ENCODE measurements at places on chromosomes 1 and 21. TPM values are rescaled to one million over a fixed set of nuclear protein-coding genes. Genes with fewer than 3 reads are reported as not detected.

GRCh38 chr21:35039595-35040289 lies 9.4 kb downstream of the RUNX1 start:
- peak; percentile 52 for DNase-seq

DNA sequence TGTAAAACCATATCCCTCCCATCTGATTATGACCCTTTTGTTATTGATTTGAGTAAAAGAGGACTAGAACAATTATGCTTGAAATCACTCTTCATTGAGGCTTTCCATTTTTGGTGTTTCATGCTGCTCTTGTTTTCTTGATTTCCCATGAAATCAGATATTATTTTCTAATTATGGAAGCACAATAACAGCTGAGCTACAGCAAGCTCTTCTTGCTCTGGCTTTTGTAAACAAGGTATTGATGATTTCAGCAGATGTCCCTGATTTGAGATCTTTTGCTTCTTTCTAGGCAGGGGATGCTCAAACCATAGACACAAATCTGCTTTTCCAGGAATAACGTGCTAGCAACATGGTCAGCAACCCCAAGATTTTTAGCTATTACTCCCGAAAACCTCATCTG lies 607.8 kb downstream of the NCAM2 start:
- no peak for DNase-seq

- peak; percentile 89 for DNase-seq
These were observed 4.2 kb downstream of the HHAT start for GRCh38 chr1:210332719-210333398.

Gene S100A7A
- total RNA-seq: not detected

Gene RXRG
- 0.16 TPM for total RNA-seq

Gene MYOG
- total RNA-seq: not detected

All from activated CD4-positive, alpha-beta T cell treated with anti-CD3 and anti-CD28 coated beads for 36 hours (primary cell).